GM12878 (cell line): ENCODE measurements at places on chromosomes 2 and 18. TPM values are rescaled to one million over a fixed set of nuclear protein-coding genes. Genes with fewer than 3 reads are reported as not detected.

Gene COLEC12
- total RNA-seq: 0.03 and 0.05 TPM in 2 replicates

Gene ATP5F1A
- 584 and 592 TPM in 2 replicates for total RNA-seq

Gene TRIM43
- total RNA-seq: not detected in 2 replicates

Gene MC4R
- total RNA-seq: not detected in 2 replicates

Gene CFAP65
- not detected in 2 replicates for total RNA-seq

Gene ADD2
- 0.08 and 0.19 TPM in 2 replicates for total RNA-seq

Gene CCDC85A
- not detected in 2 replicates for total RNA-seq

Gene GBX2
- not detected in 2 replicates for total RNA-seq

Gene LRRFIP1
- total RNA-seq: 71.5 and 81.6 TPM in 2 replicates

Gene GRHL1
- 0.19 and 0.28 TPM in 2 replicates for total RNA-seq

GRCh38 chr2:61645911-61646310 is 107.8 kb upstream of the XPO1 start:
- DNase-seq: no peak

- no peak for DNase-seq
These were observed 147.5 kb downstream of the RND3 start for GRCh38 chr2:150339951-150340350.

GRCh38 chr2:231300020-231300721 is 95.3 kb upstream of the B3GNT7 start:
- DNase-seq: peak; percentile 27

DNA sequence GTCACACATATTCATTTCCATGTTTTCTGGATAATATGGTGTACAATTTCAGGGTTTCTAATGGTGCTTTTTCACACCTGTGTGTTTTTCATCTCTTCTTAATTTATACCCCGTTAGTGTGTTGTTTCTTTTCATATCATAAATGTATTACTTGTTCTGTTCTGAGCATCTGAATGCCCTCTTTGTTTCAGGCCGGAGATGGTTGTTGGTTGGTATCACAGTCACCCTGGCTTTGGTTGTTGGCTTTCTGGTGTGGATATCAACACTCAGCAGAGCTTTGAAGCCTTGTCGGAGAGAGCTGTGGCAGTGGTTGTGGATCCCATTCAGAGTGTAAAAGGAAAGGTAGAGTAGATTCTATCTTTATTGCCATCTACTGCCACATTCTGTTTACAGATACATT is 45.1 kb upstream of the TBR1 start:
- no peak for DNase-seq

- no peak for DNase-seq
These were observed 8.2 kb upstream of the CLIP4 start for GRCh38 chr2:29106980-29107388.

- no peak for DNase-seq
These were observed 152.3 kb upstream of the MMADHC start for GRCh38 chr2:149739883-149740265.

- no peak for DNase-seq
These were observed 89.7 kb downstream of the LRP1B start for GRCh38 chr2:142041105-142041504.

GRCh38 chr2:10404324-10405143 is 43.6 kb downstream of the ODC1 start:
- no peak for DNase-seq

GRCh38 chr2:1754046-1754445 is 9.7 kb upstream of the PXDN start:
- DNase-seq: no peak

DNA sequence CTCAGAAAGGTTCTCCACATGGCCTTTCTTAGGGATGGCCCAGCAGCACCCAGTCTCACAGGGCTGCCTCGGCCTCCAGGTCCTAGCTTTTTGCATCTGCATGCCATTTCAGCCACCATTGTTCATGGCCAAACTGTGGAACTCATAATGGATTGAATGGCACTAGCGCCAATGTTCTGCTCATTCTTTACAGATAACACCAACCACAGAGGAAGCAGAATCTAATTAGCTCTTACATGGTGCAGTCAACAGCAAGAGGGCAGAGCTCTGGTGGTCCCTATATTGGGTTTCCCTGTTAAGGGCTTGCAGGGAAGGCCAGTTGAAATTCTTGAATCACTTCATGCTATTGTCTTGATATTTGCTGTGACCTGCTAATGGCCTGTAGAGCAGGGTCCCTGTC is 45.6 kb downstream of the ARL4C start:
- DNase-seq: no peak

- no peak for DNase-seq
These were observed 132.1 kb upstream of the DNMT3A start for GRCh38 chr2:25473758-25474340.
